Sigmoid colon (tissue), 7 donors: ENCODE measurements at places on chromosomes 7 and 10. TPM values are rescaled to one million over a fixed set of nuclear protein-coding genes. Genes with fewer than 3 reads are reported as not detected.

MEST gene
- 21.6 TPM for polyA plus RNA-seq

SPDYE2 gene
- polyA plus RNA-seq, result not detected

CROT gene
- polyA plus RNA-seq, result 11.9 TPM

CTNNA3 gene
- under 0.01 TPM for polyA plus RNA-seq

UBN2 gene
- 3.2 TPM for polyA plus RNA-seq

VGF gene
- polyA plus RNA-seq, result 0.54 TPM

CRYGN gene
- polyA plus RNA-seq, result not detected

HOXA10 gene
- 22.8 TPM for polyA plus RNA-seq

LBX1 gene
- not detected for polyA plus RNA-seq

C7orf33 gene
- not detected for polyA plus RNA-seq

RAMP3 gene
- polyA plus RNA-seq, result 26.0 TPM

IQUB gene
- polyA plus RNA-seq, result 0.10 TPM

TSPAN14 gene
- 12.0 TPM for polyA plus RNA-seq

PRPS1L1 gene
- not detected for polyA plus RNA-seq

UNCX gene
- not detected for polyA plus RNA-seq

SCIN gene
- 54.1 TPM for polyA plus RNA-seq

ZNRF2 gene
- polyA plus RNA-seq, result 27.3 TPM

CYP26A1 gene
- polyA plus RNA-seq, result not detected

RTKN2 gene
- polyA plus RNA-seq, result 2.0 TPM

LANCL2 gene
- polyA plus RNA-seq, result 9.6 TPM

ACSM6 gene
- polyA plus RNA-seq, result not detected

GRM3 gene
- not detected for polyA plus RNA-seq

SEMA3E gene
- polyA plus RNA-seq, result under 0.01 TPM

IGFBP3 gene
- 4.8 TPM for polyA plus RNA-seq

PDE1C gene
- under 0.01 TPM for polyA plus RNA-seq

GNG11 gene
- 8.1 TPM for polyA plus RNA-seq

MUC3A gene
- polyA plus RNA-seq, result 73.9 TPM

MGAM2 gene
- 0.69 TPM for polyA plus RNA-seq

ABHD11 gene
- 91.3 TPM for polyA plus RNA-seq

ITGB8 gene
- polyA plus RNA-seq, result 0.23 TPM

PRKG1 gene
- 4.0 TPM for polyA plus RNA-seq
